ENCODE measurements at places on chromosomes 7 and 10.

DNA sequence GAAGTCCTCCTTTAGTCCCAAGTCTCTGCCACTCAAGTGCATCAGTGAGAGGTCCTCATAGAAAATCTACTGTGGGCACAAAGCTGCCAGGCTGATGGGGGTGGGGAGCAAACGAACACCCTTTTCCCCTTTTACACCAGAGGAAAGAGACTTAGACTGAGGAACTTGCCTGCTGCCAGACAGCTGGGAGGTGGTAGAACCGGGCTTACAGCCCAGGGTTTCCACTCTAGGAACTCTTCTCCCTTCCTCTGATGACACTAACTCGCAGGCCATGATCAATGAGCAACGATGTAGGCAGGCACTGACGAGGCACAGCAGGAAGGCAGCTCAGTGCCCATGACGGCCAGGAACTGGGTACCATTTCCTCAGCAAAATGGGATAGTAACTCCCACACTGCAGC is 11.0 kb upstream of the SH2D4B start:
- DNase-seq, result no peak

GRCh38 chr7:30027740-30028215 is 434 bp upstream of the PLEKHA8 start:
- DNase-seq, result no peak

DNA sequence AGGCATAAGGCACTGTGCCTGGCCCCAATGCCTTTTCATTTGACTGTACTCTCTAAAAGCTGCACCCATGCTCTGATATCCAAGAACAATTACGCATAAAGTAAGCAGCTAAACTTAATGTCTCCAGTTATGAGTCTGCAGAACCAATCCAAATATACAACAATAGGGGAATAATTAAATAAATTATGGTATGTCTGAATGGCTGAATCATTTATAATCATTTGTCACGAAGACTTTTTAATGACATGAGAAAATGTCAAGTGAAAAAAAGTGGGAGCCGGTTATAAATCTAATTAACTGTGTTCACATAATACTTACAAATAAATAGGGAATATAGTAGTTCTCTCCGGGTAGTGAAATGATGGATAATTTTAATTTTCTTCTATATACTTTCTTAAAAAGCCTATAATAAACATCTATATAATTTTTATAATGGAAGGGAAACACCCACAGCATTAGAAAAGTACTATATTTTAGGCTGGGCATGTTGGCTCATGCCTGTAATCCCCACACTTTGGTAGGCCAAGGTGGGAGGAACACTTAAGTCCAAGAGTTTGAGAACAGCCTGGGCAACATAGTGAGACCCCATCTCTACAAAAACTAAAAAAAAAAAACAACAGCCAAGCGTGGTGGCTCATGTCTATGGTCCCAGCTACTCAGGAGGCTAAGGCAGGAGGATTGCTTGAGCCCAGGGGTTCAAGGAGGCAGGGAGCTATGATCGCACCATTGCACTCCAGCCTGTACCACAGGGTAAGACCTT is 14.2 kb downstream of the SLC37A3 start:
- no peak for DNase-seq

DNA sequence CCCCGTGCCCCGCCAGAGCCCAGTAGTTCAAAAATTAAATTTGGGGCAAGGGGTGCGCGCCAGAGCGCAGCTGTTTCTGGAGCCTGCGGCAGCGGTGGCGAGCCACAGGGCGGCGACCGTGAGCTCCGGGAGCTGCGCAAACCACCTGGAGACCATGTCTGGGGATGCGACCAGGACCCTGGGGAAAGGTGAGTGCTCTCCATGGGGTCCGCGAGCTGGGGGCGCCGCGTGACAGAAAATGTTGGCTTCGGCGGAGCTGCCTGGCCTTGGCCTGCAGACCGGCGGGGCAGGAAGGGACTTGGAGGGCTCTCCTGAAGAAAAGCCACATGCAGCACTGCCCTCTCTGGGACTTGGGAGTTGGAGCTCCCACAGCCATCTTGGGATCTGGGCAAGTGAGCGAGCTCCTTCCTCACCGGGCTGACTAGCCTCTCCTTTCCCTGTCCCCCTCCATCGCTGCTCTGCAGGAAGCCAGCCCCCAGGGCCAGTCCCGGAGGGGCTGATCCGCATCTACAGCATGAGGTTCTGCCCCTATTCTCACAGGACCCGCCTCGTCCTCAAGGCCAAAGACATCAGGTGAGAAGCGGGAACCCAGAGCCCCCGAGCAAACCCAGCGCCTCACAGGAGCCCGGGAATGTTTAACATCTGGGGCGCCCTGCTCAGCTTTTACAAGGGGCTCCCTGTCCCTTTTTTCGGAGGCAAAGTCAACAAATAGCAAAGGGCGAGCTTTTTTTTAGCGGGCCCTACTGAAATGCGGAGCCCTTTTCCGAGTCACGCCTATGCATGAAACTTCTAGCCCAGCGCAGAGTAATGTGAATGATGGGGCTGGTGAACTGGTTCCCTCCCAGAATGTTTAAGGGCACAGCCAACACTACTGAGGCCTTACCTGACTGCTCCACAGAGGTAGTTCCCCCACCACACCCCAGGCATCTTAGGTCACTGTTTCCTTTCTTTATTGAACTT is 6.1 kb downstream of the GSTO2 start:
- DNase-seq, result no peak

DNA sequence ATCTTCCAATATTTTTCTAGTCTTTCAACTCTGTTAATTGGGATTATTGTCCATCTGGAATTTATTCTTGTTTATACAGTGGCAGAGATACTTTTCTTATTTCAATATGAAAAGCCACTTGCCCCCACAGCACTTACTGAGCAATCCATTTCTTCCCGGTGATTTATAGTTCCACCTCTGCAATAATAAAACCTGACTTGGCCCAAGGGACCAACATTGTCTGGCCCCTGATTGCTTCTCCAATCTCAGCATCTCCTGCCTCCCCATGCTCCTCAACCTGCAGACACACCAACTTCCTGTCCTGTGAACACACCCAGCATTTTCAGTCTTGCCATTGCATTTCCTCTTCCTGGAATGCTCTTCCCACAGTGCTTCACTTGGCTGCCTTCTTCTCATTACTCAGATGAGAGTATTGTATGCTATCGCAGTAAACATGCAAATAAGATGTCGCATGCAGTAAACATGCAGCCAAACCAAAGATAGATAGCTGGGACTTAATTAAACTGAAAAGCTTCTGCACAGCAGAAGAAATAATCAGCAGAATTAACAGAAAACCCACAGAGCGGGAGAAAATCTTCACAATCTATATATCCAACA is 19.5 kb downstream of the ITGA8 start:
- DNase-seq, result no peak

DNA sequence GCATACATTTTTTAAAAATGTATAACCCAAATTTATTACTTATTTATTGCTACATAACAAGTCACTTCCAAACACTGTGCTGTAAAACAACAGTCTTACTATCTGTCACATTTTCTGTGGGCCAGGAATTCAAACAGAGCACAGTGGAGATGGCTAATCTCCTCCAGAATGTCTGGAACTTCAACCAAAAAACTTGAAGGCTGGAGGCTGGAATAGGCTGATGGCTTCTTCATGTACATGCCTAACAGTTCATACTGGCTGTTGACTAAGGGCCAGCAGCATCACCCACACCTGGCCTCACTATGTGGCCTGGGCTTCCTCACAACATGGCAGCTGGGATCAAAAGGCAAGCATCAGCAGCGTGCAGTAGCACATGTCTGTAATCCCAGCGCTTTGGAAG is 92.4 kb upstream of the KMT2E start:
- DNase-seq, result no peak

- DNase-seq, result no peak
Observed at GRCh38 chr7:95213148-95213547, 111.2 kb downstream of the PON1 start.
